Small intestine (tissue), 16 donors: ENCODE measurements at places on chromosomes 12 and 14.

GRCh38 chr14:105979446-105979845 is 453.1 kb downstream of the TMEM121 start:
- DNase-seq = no peak

- DNase-seq = no peak
Observed at GRCh38 chr12:32863128-32863527, 33.4 kb downstream of the PKP2 start.

DNA sequence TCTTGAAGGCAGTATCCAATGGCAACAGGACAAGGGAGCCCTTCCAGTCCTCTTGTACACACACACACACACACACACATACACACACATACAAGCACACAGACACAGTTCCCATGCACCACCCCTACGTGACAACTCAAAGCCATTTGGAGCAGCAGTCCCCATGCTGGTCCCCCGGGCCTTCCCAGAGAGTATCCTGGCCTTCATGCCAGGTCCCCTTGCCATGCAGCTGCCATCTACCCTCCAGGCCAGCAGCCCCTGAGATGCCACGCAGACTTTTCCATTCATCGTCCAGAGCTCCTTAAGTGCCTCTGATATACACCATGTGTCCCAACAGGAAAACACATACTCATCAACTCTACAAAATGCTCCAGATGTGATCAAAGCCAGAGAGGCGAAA is 159.5 kb downstream of the ANO2 start:
- DNase-seq = no peak

GRCh38 chr12:1993871-1994371 is 10.3 kb downstream of the DCP1B start:
- DNase-seq = peak; percentile 83

DNA sequence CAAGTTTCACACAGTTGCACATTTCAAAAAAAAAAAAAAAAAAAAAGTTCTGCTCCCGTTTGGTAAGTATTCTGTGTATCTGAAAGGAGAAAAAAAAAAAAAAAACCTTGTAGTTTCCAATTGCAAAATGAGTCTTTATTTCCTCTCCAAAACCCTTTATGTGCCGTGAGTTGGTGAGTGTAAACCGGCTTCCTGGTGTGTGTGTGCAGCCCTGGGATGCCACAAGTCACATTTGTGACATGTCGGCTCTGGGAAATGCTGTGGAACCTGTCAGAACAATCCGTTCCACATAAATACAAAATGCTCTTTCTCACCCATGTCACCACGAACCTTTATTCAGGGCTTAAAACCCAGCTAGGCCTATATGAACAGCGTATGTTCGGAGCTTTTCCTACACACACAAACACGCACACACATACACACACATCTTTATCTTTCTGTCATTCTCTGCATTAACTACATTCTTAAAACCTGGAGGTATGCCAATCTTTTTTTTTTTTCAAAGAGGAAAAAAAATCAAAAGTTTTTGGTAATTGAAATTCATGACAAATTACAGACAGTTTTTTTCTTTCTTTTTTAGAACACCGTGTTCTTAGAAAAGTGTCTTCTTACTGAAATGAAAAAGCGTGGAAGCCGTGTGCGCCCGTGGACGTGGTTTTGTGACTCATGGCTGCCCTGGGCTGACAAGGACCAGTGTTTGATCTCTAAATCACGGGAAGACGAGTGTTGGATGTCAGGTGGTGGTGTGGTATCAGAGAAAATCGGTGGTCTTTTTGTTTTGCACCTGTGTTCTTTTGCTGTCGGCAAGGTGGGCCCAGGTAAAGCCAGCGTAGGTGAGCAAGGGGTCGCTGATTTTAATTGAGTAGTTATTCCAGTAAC is 612.0 kb downstream of the VRK1 start:
- peak; percentile 18 for DNase-seq

DNA sequence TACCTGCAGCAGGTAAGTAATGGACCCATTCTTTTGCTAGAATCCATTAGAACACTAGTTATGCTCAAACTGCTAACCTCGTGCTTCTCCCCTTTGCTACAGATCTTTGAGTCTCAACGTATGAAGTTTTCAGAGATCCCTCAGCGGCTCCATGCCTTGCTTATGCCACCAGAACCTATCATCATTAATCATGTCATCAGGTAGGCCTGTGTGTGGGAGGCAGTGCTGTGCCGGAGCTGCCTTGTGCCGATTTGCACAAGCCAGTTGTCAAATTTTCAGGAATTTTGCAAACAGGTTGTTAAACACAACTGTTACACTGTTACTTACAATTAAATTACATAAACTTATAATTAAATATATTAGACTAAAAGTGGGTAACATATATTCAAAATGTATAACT is 5.2 kb downstream of the SMARCD1 start:
- DNase-seq = no peak

GRCh38 chr14:91310606-91311283 is 66.2 kb upstream of the GPR68 start:
- no peak for DNase-seq

- DNase-seq = no peak
Observed at GRCh38 chr12:72261885-72262284, 10.3 kb upstream of the TRHDE start.

DNA sequence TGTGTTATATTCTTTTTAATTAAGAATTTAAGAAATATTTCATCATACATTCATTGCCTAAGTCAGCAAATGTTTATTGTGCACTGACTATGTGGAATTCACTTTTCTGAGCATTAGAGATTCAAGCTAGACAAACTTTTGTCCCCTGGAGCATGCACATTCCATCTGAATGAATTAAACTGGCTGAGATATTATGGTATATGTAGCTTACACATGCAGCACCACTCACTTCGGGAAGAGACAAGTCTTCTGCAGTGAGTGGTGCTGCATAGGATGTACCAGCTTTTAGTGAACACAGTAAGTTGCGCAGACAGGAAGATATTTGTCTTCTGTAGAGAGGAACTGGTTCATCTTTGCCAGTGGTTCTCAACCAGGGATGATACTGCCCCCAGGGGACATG is 318.4 kb downstream of the SYT1 start:
- no peak for DNase-seq

DNA sequence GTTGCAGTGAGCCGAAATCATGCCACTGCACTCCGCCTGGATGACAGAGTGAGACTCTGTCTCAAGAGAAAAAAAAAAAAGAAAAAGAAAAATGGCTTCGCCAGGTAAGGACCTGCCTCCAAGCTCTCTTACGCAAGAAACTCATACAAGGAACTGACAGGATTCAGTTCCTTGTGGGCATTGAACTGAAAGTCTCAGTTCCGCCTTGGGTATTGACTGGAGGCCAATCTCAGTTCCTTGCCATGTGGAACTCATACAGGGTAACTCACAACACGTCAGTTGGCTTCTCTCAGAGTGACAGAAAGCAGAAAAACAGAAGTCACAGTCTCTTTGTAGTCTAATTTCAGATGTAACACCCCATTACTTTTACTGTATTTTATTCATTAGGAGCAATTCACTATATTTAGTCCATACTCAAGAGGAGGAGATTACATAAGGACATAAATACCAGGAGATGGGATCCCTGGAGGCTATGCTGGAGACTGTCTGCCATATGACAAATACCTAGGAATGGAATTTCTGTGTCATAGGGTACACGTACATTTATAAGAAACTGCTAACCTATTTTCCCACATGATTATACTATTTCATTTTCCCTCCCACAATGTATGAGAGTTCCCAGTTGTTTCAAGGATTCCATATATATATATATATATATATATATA is 11.4 kb upstream of the NOPCHAP1 start:
- no peak for DNase-seq

DNA sequence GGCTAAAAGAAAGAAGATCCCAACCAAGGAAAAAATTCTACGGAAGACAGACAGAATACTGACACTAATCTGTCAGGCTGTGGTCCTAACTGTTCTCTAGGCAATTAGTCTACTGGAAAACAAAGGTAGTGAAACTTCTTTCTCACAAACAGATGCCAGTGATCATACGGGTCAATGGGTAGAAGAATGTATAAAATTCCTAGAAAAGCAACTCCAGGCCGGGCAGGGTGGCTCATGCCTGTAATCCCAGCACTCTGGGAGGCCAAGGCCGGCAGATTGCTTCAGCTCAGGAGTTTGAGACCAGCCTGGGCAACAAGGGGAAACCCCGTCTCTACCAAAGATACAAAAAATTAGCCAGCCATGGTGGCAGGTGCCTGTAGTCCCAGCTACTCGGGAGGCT is 64.8 kb downstream of the HECTD4 start:
- DNase-seq = no peak

DNA sequence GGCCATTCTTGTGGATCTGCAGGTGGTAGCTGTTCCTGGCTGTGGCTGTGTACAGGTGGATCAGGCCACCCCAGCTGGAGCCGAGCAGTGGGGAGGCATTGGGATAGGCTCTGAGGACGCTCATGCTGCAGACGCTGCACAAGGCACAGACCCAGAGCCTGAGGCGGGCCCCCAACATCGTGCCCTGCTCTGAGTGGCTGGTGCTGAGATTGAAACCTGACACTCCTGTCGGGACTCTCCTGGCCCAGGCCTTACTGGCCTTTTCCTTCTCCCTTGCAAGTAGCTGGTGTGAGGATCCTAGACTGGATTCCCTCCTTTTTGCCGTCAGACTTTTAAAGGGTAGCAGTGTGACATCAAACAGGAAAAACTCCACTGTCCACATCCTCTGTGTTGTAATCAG is at the start of gene FGF23:
Gene FGF23 (minus strand): TSS at position 308 of the 400 bp plus-strand sequence. CDS start 130 bp downstream, at position 178.
- DNase-seq = peak; percentile 77

DNA sequence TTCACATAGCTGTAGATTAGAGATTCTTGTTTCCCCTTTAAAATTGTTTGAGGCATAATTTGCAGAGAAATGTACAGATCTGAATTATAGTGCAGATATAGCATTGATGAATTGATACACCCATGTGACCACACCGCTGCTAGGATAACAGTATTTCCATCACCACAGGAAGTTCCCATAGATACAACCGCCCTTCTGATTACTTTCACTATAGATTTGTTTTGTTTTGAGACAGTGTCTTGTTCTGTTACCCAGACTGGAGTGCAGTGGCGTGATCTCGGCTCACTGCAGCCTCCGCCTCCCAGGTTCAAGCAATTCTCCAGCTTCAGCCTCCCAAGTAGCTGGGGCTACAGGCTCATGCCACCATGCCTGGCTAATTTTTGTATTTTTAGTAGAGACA is 8.8 kb upstream of the ASPG start:
- DNase-seq = no peak

GRCh38 chr14:74733221-74733620 is 20.3 kb downstream of the FCF1 start:
- no peak for DNase-seq

- peak; percentile 49 for DNase-seq
Observed at GRCh38 chr12:121578230-121579189, 2.3 kb downstream of the KDM2B start.

DNA sequence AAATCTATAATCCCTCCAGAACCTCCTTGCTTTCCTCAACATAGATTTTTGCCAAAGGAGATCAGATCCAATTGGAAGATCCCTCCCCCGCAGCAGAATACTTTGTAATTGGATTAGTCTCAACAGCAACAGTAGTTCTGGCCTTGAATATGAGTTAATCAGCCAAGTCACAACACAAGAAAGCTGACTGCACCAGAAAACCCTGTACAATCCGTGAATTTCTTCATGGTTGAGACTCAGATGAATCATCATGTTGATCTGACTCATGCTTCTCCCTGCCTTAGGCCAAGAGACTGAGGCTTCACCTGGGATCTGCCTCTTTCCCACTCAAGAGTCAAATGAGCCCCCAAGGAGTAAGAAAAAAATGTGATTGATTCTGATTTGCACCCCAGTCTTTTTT is 3.0 kb upstream of the METTL17 start:
- peak; percentile 57 for DNase-seq
